ENCODE measurements at places on chromosomes 16 and 17.

GRCh38 chr16:10552998-10553491 lies 27.4 kb downstream of the EMP2 start:
- no peak for DNase-seq

DNA sequence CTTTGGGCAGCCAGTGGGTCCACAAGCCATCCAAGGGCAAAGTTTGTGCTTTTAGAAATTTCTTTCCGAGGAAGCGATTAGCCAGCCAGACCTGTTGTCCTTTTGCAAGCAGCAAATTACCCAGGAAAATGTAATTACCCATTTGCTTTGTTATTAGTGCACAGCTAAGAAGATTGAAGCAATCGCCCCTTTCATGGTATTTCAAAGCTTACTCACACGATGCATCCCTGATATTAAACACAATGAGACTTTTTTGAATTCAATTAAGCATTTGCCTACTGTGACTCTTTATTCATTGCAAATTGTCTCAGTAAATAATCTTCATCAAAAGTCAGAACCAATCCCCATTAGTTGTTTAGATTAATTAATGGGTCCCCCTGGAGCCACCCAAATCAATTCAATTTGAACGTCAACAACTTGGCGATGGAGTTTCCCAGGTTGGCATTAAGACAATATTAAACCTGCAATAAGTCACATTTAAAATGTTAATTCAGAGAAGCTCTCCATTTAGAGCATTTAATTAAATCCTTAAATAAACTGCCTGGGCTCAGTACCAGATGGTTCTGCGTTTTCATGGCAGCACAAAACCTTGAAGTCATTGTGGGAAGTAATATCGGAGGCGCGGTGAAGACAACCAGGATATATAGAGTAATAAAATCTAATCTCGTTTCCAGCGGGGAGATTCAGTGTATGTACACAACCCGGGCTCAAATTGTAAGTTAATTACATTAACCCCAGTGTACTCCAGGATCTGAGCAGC lies 366.2 kb upstream of the TNRC6C start:
- no peak for DNase-seq

GRCh38 chr17:75803883-75804282 lies 19.3 kb downstream of the UNK start:
- no peak for DNase-seq

DNA sequence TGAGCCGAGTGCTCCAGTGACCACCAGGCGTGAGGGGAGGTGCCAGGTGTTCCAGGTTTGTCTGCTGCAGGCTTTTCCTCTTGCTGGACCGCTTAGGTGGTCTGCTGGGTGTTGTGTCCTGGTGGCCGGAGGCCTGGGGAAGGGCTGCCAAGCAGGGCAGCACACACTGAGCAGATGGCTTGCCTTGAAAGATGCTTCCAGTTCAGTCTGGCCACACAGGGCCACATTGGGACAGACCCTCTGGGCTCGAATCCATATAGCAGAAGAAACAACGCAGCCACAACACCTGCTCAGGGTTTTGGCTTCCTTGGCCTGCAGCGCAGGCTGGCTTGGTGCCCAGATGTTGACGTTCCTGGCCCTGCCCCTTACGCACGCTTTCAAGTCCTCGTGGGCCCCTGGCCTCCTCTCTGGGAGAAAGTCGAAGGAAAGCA lies 24.8 kb downstream of the GINS2 start:
- DNase-seq = no peak

DNA sequence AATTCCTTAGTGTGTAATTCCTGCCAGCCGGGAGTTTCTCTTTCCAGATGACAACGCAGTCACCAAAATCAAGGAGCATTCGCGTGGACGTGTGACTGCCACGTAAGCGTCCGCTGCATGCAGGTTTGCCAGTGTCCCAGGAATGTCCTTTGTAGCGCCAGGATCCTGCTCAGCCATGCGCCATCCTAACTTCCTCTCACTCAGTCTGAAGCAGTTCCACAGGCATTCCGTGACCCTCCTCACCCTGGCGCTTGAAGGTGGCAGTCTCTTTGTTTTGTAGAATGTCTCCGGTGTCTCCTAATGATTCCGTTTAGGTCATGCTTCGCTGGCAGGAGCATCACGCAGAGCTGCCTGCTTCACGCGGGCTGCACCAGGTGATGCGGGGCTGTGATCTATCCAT lies 88.6 kb downstream of the RPTOR start:
- no peak for DNase-seq

DNA sequence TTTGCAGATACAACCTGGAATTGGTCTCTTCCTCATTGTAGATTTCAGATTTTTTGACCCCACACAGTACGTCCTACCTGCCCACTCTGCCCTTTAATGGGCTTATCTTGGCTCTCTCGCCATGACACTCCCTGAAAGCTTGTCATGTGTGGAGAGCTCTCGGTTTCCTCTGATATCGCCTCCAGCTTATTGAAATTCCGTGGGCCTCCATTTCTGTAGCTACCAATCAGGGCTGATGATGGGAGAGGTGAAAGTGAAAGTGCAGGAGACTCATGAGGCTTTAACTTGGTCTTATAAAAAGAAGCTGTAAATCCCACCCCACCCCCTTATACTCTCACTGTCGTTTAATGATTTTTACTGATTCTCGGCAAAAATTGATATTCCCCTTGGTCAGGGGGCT lies 17.7 kb downstream of the HOXB1 start:
- DNase-seq = no peak

- DNase-seq = peak; percentile 92
These were observed at the start of gene ATF7IP2 for GRCh38 chr16:10385725-10386516. Gene ATF7IP2, plus strand, starts transcription at chr16:10386061. Its CDS starts 44,560 bp downstream, at chr16:10430621.

DNA sequence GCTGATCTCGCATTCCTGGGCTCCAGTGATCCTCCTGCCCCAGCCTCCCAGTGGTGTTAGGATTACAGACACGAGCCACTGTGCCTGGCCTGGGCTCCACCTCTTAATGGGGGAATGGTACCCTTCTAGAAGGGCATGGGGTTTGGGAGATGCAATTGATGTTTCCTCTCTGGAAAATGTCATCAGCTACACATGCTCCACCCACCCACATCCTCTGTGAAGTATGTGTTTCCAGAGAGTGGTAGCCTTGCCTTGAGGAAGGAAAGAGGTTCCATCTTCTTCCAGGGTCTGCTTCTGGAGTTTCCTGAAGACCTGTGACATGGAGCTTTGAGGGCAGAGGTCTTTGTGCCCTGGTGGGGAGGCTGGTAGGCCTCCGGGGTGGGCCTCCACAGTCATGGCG lies 45.2 kb upstream of the GSE1 start:
- no peak for DNase-seq

DNA sequence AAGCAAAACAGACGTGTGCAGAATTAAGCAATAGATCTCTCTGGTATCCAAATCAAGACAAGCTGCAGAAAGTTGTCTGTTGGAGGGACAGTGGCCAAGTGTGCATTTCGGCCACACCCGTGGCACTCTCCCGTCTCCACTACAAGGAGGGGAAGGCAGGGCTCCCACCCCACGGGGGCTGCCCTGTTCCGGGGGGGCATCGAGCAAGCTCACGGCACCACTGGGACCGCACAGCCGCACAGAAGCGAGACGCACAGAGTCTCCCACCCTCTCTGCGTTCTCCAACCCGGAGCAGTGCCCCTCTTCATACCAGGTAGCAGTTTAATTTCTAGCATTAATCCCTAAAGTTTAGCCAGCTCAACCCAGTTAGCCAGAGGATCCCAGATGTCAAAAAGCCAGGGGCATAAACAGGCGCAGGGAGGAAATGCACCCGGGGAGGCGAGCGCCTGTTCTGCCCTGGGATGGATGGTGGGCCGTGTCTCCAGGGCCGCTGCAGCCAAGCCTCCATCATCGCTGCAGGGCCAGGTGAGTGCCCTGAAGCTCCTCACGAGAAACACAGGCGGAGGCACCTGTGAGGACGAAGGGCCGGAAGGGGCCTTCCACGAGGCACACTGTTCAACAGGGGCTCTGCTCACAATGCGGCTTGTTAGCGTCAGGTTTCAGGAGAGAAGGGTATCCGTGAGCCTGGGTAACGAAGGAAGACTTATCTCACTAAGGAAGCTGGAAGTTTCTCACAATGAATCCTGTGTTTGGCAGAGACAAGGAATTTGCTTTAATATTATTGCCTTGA lies 42.1 kb upstream of the METRNL start:
- DNase-seq = no peak

- peak; percentile 43 for DNase-seq
These were observed 9.3 kb downstream of the GAS2L2 start for GRCh38 chr17:35743626-35744328.

DNA sequence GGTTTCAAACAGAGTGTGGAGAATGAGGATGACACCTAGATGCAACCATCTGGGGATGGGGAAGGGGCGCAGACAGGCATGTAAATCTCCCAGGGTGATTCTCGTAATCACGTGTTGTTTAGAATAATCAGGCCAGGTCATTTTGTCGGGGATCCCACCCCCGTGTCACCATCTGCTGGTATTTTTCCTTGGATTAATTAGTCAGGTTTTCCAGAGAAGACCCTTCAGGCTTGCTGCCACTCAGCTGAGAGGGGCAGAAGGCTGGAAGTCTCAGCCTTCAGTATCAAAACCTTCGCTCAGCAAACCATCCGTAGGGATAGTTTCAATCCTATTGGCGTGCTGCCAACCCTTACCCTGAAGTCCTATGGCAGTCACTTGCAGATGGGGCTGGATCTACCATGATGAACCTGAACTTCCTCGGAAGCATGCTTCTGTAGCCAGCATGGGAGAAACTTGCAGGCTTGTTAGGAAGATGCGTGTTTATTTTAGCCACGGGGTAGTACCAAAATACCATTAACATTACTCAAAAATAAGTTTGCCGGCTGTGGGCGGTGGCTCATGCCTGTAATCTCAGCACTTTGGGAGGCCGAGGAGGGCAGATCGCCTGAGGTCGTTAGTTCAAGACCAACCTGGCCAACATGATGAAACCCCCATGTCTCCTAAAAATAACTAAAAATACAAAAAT lies 7.5 kb upstream of the ADCY9 start:
- peak; percentile 63 for DNase-seq

DNA sequence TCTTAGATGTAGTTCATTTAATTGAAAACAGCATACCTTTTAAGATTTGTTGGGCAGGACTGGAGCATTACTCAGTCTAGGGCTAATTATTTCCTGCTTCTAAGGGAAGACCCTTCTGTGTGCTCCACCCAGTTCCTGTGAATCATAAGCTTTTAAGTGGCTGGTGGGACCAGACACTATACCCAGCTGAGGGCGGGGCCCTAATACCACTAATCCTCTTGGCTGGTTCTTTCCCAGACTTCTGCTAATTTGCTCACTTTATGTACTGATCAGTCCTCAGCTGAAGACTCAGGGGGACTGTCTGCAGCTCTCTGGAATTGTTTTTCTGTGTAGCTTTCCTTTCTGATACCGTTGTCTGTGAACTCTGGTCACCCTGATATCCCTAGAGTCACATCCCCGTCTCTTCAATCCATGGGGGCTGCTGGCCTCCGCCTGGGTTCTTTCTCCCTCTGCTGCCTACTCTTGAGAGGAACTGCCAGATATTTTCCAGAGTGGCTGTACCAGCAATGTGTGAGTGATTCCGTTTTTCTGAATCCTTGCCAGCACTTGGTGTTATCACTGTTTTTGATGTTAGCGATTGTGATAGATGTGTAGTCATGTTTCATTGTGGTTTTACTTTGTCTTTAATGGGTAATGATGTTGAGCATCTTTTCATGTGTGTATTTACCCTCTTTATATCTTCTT lies 35.1 kb downstream of the MFSD11 start:
- DNase-seq = peak; percentile 91

GRCh38 chr16:30493941-30494488 lies 21.5 kb downstream of the ITGAL start:
- no peak for DNase-seq

DNA sequence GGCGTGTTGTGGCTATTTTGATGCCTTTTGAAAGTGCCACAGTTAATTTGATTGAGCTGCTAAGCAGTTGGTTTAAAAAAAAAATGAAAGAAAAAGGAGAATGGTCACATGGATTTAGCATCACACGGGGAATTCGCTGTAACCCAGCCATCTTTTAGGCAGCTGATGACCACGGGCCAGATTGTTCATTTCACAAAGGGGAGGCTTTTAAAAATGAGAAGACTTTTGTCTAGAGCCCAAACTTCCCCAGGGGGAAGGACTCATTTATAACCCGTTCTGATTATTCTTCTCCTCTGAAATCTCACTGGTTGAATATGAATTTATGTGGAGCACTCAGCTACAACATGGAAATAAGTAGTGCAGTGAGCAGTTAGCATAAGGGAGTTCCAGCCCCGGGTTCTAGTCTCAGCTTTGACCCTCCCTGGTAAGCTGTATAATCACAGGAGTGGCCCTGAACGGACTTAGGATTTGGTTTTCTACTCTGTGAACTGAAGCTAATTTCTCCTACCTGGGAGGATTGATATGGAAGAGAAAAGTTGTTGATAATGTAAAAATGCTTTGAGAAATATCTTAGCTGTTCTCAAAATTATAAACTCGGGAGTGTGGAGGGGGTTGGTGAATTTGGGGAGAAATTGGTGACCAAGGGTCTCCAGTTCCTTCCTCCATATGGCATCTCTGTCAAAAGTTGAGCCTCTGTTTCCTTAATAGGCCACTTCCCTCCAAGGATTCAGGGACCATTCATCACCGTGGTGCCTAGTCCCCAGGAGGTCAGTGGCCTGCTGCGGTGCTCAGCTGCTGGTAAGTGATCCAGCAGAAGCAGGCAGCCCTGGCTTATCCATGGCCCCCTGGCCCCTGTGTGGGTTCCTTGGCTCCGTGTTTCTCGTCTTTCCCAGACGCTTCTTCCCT lies 76.4 kb upstream of the TBX2 start:
- DNase-seq = no peak

- DNase-seq = no peak
These were observed 1.3 kb upstream of the NUTF2 start for GRCh38 chr16:67845291-67846062.

GRCh38 chr17:9389111-9389527 lies 186.5 kb downstream of the STX8 start:
- peak; percentile 79 for DNase-seq

DNA sequence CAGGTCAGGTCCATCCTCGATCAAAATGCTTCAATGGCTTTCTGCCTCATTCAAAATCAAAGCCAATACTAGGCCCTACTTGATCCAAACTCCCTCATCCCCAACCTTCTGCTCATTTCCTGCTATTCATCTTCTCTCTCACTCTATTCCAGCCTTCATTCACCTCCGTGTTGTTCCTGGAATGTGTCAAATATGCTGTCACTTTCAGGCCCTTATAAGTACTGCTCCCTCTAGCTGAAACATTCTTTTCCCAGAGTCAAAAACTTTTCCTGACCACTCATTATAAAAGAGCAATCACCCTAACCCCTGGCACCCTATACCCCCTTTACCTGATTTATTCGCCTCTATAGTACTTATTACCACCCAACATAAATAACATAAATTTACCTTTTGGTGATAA lies 303.7 kb upstream of the PMFBP1 start:
- peak; percentile 54 for DNase-seq

GRCh38 chr16:10601444-10602408 lies 21.3 kb upstream of the EMP2 start:
- DNase-seq = no peak

GRCh38 chr17:28925912-28926365 lies 23.1 kb upstream of the DHRS13 start:
- DNase-seq = peak; percentile 55

DNA sequence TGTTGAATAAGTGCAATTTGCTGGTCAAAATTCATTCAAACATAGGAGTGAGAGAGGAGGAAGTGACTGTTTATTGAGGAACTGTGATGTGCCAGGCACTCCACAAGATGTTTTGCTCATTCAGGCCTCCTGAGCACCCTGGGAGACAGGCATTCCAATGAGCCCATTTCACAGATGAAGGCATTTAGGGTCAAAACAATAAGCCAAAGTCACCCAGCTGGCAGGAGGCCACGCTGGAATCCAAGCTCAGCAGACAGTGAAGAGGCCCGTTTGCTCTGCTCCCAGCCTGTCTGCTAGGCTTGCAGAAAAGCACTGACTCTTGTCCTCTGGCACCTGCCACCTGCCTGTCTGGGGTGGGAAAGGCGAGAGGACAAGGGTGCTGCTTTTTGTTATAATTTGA lies 10.1 kb upstream of the SLC25A39 start:
- no peak for DNase-seq

GRCh38 chr17:50882851-50883250 lies 16.7 kb upstream of the TOB1 start:
- DNase-seq = peak; percentile 68
